ENCODE measurements at places on chromosomes 4 and X.

DNA sequence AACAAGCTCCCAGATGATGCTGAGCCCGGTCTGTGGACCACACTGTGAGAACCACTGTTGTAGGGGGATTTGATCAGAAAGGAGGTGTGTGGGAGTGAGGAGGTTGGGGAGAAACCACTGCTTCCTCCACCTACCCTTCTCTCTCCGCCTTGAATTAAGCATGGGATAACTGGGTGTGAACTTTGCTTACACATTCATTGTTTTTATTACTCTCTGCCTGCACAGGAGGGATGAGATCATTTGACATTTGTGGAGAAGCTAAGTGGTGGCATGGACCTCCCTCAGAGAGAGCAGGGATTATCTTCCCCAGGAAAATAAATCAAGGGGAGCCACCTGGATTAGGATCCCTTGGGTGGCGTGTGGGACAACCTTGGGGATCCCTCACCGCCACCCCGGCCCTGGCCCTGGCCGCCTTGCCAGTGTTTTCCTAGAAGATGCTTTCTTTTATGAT, 212.1 kb upstream of the ATP6AP2 start:
- DNase-seq: no peak

DNA sequence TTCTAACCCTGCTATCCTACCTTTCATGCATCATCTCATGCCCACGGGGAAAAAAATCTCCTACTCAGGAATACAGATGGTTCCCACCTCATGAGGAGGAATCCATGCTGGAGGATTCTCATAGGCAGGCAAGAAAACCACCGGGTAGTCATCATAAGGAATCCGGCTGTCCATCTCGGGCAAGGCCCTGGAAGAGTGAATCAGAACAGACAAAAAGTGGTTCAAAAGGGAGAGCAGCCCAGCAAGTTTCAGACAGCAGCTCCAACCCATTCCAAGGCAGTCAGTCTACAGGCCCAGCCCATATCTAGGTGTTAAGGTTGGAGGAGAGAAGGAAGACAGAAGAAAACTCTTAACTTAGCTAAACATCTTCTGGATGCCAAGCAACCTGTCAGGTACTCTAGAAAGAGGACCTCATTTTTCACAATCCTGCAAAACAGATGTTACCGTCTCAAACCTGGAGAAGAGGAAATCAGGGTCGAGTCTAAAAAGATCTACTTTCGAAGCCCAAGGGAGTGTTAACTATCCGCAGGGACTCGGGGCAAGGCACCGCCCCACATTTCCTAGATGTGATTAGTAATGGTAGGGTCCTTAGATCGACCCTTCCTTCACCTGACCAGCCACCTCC, 447 bp downstream of the PDZD11 start:
- DNase-seq: no peak

DNA sequence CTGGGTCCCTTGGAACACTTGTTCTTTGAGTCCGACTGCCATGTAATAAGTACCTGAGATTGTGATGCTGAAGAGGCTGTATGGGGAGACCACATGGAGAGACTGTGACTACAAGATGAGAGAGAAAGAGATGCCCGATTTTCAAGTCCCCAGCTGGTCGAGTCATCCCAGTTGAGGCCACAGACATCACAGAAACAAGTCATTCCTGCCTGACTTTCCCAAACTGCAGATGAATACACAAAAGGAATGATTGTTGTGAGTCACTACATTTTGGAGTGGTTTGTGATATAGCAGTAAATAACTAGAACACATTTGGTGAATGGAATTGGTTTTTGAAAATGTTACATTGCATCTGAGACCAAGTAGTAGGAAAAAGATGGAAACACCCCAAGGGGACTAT, 9.0 kb upstream of the YIPF7 start:
- DNase-seq: no peak

DNA sequence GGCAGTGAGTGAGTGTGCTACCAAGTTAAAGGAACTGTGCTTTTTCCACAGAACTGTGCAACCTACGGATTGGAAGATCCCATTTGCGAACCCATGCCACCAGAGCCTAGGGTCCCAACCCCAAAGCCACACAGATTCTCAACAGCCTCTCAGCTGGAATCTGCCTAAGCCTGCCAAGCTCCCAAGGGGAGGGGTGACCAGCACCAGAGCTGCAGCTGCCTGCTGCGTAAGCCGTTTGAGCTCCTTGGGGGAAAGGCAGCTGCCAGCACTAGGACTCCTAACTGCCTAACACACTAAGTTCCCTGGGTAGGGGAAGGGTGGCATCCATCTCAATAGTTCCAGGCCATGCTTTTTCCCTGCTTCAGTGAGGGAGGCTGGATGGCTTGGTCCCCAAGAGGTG, 738.1 kb upstream of the PRKX start:
- DNase-seq: no peak

GRCh38 chr4:123319639-123320038, 77.0 kb upstream of the SPRY1 start:
- no peak for DNase-seq

GRCh38 chr4:153292897-153293741, 51.4 kb upstream of the MND1 start:
- DNase-seq: no peak

GRCh38 chr4:15493411-15493810, 23.7 kb downstream of the CC2D2A start:
- DNase-seq: no peak

DNA sequence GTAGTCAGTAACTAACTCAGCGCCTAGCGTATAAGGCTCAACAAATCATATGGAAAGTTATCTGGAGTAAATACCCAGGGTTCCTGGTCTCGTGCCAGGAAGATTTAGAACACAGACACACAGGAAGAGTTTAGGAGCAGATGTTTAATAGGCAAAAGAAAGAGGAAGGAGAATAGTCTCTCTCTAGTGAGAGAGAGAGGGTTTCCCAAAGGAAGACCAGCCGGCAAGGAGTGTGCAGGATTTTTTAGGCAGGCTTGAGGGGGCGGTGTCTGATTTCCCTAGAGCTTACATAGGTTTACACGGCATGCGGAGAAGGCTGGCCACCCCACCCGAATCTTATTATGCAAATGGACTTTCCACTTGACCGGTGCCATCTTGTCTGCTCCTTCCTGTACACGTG, 284.0 kb upstream of the FRG1 start:
- DNase-seq: no peak

- no peak for DNase-seq
These were observed at the start of gene TLR7 for GRCh38 chrX:12866451-12867377. TSS of gene TLR7 (plus strand) at chrX:12867072. CDS start at chrX:12867579, 507 bp downstream.

GRCh38 chr4:153333874-153334273, 10.6 kb upstream of the MND1 start:
- DNase-seq: no peak

DNA sequence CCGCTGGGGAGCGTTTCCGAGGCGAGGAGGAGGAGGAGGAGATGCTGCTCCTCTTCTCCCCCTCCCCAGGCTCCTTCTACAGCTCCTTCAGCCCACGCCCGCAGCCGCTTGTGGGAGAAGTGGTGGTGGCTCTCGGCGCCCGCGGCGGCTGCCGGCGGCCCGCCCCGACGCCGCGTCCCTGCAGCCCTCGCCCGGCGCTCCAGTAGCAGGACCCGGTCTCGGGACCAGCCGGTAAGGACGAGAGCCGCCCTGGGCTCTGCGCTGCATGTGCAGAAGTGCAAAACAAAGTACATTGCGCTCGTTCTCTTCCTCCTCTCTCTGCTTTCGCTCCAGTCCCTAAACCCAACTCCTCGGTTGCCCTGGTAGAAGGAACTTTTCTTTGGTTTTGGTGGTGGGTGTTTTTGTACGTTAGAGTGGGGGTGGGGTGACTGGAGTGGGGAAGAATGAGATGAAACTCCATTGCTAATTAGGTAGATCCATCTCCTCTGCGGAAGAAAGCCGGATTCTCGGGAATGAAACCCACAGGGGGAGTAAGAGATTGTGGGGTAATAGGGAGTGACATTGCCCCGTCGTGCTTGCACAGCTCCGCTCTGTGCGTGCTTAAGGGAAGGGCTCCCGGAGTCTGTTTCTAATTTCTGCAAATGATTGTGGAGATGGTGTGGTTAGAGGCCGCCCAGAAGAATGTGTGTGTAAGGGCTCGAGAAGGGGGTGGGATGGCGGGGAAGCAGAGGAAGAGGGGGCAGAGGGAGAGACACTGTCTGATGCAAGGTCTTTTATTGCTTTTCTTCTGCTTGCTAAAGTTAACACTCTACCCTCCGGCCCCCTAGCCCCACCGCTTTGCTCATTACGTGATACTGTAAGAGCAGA, 677 bp downstream of the PTPN13 start:
- DNase-seq: peak; percentile 34

DNA sequence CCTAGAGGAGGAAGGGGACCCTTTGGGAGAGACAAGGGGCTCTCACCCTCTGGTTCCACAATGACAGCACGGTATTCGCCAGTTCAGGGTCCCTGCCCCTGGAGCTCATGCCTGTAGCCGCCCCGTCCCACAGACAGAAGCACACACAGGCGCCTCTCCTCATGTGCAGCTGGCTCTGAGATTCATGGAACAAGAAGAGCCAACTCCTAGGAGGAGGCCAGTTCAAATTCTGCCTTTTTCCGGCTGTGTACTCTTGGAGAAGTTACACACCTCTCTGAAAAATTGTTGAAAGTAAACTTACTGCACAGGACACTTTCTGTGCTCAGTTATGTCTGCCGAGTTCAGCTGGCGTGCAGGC, 15.3 kb downstream of the BLOC1S4 start:
- no peak for DNase-seq

- no peak for DNase-seq
These were observed 39.2 kb downstream of the COPS4 start for GRCh38 chr4:83074086-83074704.

GRCh38 chr4:161799710-161800109, 364.1 kb downstream of the FSTL5 start:
- no peak for DNase-seq

GRCh38 chr4:2071252-2071911, 12.3 kb downstream of the NAT8L start:
- DNase-seq: no peak

DNA sequence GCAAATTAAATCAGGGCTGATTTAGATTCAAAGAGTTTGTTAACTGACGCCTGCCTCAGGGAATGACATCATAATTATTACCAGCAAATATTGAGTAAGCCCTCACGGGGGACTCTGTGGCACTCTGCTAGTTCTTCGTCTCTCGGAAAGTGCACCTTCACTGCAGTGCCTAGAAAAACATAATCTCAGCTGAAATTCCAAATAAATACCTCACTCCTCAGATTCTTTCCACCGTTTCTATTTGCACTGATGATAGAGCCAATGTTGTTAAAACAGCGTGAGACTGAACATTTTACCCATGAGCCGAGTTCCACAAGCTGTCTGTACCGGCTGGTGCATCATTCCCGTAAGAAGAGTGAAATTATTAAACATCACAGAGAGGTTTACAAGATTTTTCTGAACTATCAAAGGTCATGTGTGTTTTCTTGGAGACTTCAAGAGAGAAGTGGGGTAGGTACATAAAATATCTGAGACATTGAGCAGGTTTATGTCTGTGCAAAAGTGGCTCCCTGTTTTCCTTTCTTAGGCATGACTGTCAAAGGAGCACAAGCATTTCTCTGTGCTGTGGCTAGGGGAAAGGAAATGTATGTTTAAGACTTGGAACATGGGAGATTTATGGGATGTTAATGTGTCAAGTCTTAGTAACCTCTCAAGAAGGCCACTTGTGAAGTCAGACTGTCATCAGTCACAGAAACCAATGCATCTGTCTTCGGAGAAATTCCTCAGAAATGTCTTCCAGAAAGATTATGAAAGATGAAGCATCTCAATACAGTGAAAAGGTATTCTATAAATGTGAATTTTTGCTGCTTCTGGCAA, 119.6 kb downstream of the CBLL2 start:
- no peak for DNase-seq

- DNase-seq: no peak
These were observed 459.5 kb downstream of the ANKRD50 start for GRCh38 chr4:124253080-124253479.

DNA sequence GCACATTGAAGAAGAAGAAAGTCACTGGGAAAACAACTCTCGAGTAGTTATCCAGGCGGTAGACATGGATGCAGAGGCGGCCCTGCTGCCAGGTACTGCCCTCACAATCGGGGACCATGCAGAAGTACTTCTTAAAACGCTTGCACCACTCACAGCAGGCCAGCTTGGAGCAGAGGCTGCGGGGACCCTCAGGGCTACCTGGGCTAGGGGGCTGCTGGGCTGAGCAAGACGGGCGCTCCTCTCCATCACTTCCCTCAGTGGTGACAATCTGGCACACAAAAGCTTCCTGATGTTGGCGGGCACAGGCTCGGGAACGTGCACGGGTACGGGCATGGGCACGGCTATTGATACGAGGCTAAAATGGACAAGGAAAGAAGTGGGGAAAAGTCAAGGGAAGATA, 19.7 kb downstream of the GABRE start:
- DNase-seq: no peak

GRCh38 chr4:24971192-24971591, 58.4 kb upstream of the CCDC149 start:
- no peak for DNase-seq

DNA sequence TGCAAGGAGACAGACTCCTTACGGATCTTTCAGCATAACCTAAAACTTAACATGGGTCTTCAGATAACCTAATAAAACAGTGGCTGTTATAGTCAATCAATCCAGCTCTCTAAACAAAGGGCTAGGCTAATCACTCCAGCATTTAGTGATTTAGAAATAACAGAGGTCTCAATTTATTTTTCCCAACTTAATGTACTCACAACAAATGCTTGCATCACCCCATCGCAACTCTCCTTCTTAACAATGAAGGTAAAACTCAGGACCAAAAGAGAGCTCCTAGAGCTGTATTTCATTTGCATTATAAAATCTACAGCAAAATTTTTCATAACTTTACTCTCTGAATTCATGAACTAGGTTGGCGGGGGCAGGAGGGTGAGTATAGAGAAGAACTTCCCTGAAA, 1.1 kb downstream of the LIN54 start:
- no peak for DNase-seq

GRCh38 chr4:55123791-55124190, 1.6 kb downstream of the KDR start:
- DNase-seq: no peak

DNA sequence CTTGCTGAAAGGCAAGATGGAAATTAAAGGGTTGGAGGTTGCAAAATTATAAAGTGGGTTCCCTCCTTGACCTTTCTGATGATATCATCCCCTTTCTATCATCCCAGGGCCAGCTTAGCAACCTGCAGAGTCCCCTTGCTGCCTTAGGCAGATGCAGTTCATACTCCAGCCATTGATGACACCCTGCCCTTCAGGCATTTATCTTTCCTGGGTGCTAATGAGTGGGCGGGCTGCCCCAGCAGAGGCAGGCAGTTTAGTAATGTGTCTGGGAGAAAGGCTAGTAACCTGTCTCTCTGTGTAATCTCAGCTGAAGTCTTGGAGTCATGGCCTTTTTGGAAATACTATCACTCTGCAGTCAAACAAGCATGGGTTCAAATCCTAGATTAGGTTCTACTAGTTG, 3.8 kb upstream of the FRMPD3 start:
- DNase-seq: no peak

DNA sequence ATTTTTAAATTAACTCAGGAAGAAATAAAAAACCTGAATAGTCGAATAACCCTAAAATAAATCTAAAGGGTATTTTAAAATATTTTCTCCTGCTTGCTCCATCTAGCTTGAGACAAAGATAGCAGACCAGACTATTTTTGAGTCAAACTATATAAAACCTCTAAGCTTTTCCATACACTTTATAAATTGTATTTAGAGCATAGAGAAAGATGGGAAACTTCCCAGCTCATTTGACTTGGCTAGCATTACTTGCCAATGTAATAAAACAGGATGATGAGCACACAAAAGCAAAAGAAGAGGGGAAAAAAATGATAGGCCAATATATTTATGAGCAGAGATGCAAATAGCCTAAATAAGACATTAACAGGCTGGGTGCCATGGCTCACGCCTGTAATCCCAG, 117.1 kb downstream of the ANAPC4 start:
- no peak for DNase-seq

- peak; percentile 74 for DNase-seq
These were observed 1.6 kb downstream of the PPP3CA start for GRCh38 chr4:101345596-101346350.

- no peak for DNase-seq
These were observed 818.4 kb downstream of the ADGRL3 start for GRCh38 chr4:62018537-62018936.

Measured in left ventricle myocardium inferior (tissue), 1 donor.